ENCODE measurements at places on chromosomes 16 and 17. TPM values are rescaled to one million over a fixed set of nuclear protein-coding genes. Genes with fewer than 3 reads are reported as not detected.
A peak's percentile ranks its signal among the peaks of the same experiment; 100 is the strongest.

HSD17B1 gene
- total RNA-seq, result 0.64 TPM

TNFRSF17 gene
- total RNA-seq, result not detected

RNF43 gene
- total RNA-seq, result 0.56 TPM

TPSB2 gene
- not detected for total RNA-seq

TBC1D3 gene
- not detected for total RNA-seq

CACNB1 gene
- total RNA-seq, result 10.2 TPM

ABCA3 gene
- 10.4 TPM for total RNA-seq

ARHGAP23 gene
- 70.5 TPM for total RNA-seq

DNA sequence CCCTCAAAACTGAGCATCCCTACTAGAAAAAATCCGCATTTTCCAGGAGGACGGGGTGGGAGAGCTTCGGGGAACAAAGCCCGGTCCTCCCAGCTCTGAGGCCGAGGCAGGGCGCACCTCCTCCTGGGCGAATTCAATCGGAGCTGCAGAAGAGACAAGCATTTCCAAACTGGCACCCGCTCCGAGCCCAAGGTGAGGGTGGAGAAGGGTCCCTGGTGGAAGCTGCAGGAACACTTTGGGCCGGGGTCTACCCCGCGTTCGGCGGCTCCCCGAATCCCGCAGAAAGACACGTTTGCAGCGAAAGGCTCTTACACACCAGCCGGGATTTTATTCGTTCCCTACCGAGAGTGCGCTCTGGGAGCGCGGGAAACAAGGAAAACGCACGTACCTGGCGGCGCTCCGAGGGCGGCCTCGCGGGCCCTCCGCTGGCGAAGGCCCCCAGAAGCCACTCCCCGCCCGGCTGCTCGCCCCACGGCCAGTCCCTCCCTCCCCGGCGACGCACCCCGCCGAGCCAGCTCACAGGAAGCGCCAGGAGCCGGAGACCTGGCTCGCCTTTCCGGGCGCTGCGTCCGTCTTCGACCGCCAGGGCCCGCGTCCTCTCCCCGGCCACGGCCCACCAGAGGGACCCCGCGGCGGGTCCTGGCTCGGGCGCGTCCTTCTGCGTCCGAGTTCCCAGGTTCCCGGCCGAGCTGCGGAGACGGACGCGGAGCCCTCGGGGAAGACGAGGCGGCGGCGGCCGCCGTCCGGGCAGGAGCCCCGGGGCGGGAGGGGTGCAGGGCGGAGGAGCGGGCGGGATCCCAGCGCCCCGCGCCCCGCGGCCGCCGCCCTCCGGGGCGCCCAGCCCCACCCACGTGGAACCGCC is 49.8 kb upstream of the BAHCC1 start:
- H3K4me3 ChIP-seq, result peak overlapping the region; percentile 96
- peak; percentile 90 for DNase-seq
- H3K4me1 ChIP-seq, result peaks cover 10% of the 10 kb centered on the region
- peaks cover 21% of the 10 kb centered on the region for H3K36me3 ChIP-seq
- H3K27me3 ChIP-seq, result peaks cover 25% of the 10 kb centered on the region

DNA sequence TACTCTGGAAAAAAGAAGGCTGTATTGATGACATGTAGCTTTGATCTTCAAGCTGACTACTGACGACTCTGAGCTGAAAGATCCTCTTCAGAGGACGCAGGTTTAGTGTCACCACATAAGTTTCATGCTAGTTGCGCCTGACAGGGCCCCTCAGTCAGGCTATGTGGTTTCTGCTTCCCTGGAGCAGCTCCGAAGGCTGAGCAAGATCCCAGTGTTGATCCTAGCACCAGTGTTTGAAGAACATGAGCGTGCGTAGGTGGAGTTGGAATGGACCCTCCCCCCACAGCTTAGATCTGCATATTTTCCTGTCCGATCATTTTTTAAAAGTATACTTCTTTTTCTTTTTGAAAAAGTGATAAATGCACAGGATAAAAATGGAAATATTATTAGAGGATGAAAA is 17.3 kb downstream of the BANP start:
- peaks cover 26% of the 10 kb centered on the region for H3K36me3 ChIP-seq
- no peak overlapping the region for H3K4me3 ChIP-seq
- H3K4me1 ChIP-seq, result peaks cover 29% of the 10 kb centered on the region
- no peak overlapping the region for H3K27ac ChIP-seq
- no peak for DNase-seq
- peaks cover 3% of the 10 kb centered on the region for H3K27me3 ChIP-seq

- H3K27me3 ChIP-seq, result peaks cover 4% of the 10 kb centered on the region
- H3K4me1 ChIP-seq, result peaks cover 13% of the 10 kb centered on the region
- H3K4me3 ChIP-seq, result no peak overlapping the region
- H3K27ac ChIP-seq, result no peak overlapping the region
These were observed 5.7 kb upstream of the TOX3 start for GRCh38 chr16:52552643-52553042.

- H3K36me3 ChIP-seq, result no peaks in the 10 kb centered on the region
- H3K4me1 ChIP-seq, result no peaks in the 10 kb centered on the region
- H3K4me3 ChIP-seq, result no peak overlapping the region
- DNase-seq, result no peak
These were observed 73.2 kb downstream of the NT5M start for GRCh38 chr17:17376362-17376761.

DNA sequence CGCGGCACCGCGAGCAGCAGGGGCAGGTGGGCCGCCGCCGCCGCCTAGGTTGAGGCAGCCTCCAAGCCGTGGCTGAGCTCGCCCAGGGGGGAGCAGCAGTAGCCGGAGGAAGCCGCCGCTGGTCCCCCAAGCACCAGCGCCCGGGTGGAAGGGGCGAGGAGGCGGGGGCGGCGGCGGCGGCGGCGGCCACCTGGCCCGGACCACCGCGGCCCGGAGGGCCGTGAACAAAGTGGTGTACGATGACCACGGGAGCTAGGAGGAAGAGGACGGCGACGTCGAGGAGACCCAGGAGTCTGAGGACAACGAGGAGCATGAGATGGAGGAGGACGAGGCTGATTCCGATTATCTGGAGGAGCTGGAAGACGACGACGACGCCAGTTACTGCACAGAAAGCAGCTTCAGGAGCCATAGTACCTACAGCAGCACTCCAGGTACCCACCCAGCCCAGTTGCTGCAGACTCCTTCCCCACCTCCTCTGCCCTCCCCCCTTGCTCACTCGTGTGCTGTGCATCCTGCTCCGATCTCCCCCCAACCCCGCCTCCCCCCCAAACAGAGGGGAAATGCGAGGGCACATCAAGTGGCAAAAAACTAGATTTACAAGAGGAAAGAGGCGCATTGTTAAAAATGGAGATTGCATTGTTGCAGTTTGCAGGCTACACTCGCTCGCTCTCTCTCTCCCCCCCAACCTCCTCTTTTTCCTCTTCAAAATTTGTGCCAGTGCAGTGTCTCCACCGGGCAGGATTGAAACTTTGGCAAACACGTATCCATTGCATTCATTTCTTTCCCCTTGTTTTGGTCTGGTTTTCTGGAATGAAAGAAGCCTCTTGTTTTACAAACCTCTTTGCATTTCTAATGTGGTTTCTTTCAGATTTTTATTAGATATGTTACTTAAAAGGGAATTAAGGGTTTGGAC is 41.8 kb upstream of the AMZ2 start:
- peaks cover 25% of the 10 kb centered on the region for H3K4me1 ChIP-seq
- peak overlapping the region; percentile 92 for H3K27ac ChIP-seq
- H3K4me3 ChIP-seq, result peak overlapping the region; percentile 98
- peaks cover 7% of the 10 kb centered on the region for H3K27me3 ChIP-seq
- no peak for DNase-seq
- H3K36me3 ChIP-seq, result peaks cover 15% of the 10 kb centered on the region

GRCh38 chr17:45752246-45752645 is 31.9 kb upstream of the CRHR1 start:
- no peaks in the 10 kb centered on the region for H3K4me1 ChIP-seq
- DNase-seq, result no peak
- no peak overlapping the region for H3K4me3 ChIP-seq
- H3K27me3 ChIP-seq, result peaks cover 1% of the 10 kb centered on the region
- no peak overlapping the region for H3K27ac ChIP-seq
- no peaks in the 10 kb centered on the region for H3K36me3 ChIP-seq

DNA sequence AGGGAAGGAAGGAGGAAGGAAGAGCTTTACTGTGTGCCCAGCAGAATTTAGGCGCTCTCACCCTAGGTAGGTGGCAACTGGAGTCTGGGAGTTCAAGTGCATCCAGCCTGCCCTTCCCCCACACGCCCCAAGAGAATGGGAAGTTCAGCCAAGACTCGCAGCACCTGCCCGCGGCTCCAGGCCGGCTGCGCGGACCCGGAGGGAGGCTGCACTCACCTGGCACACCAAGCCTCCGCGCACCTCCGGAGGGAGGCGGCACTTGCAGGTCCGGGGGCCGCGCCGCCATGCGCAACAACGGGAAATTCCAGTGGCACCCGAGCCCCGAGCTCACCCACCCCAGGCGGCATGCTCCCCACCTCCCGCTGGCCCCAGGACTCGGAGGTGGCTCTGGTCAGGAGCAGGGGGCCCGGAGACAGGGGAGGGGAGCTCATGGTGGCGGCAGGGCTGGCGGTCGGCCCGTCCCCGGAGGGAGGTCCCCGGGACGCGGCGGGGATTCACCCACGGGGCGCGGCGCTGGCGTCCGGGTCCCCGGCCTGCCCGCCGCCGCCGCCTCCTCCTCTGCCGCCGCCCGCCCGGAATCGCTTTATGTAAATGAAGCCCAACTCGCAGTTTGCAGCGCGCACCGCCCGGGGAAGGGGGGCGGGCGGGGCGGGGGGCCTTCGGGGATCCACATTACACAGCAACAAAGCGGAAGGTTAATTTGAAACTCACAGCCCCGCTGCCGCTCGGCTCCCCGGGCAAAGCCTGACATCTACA is at the start of gene ZFHX3:
Gene ZFHX3 (minus strand): TSS at position 593 of the 756 bp plus-strand sequence. CDS start 87,983 bp downstream, outside the sequence.
- peaks cover 27% of the 10 kb centered on the region for H3K27me3 ChIP-seq
- H3K4me3 ChIP-seq, result peak within 1 kb of the TSS; percentile 89
- peaks cover 26% of the 10 kb centered on the region for H3K4me1 ChIP-seq
- H3K36me3 ChIP-seq, result peaks cover 9% of the 10 kb centered on the region
- DNase-seq, result no peak
- peak within 1 kb of the TSS; percentile 38 for H3K27ac ChIP-seq

DNA sequence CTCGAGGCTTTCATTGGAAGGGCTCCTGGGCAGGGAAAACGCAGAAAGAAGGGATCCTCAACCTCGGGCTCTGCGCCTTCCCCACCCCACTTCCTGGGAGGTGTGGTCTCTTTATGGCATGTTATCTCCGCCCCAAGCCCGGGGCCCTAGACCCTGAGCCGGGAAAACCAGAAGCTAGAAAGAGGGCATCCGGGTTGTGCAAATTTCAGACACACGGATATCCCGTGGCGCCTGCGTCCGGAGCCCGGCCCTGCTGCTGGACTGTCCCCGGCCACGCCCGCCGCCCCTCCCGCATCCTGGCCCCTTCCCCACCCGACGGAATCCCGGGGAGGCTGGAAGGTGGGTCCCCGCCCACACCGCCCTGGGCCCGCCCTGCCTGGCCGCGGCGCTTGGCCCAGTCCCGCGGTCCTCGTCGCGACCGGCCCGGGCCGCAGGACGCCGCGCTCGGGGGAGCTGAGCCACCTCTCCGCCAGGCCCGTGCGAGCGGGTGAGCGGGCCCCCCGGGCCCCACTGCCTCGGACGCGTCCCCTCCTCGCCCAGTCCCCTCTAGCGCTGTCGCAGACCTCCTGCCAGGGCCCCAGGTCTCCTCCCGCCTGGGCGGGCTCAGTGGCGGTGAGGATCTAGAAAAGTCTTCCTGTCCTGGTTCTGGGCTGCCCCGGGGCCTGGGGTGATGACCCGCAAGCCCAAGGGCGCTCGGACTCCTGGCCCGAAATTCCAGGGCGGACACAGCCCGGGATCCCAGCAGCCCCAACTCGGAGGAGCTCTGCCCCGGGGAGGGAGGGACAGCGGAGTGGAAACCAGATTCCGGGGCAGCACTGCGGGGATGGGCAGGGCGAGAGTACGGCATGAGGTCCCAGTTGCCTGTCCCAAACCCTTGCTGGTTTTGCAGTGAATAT is at the start of gene SLC16A5:
Gene SLC16A5 (plus strand): TSS at position 397 of the 896 bp plus-strand sequence. CDS start 5,683 bp downstream, outside the sequence.
- H3K27me3 ChIP-seq, result peaks cover 22% of the 10 kb centered on the region
- H3K4me3 ChIP-seq, result peak within 1 kb of the TSS; percentile 87
- peak; percentile 96 for DNase-seq
- peaks cover 14% of the 10 kb centered on the region for H3K36me3 ChIP-seq
- peak within 1 kb of the TSS; percentile 87 for H3K27ac ChIP-seq

DNA sequence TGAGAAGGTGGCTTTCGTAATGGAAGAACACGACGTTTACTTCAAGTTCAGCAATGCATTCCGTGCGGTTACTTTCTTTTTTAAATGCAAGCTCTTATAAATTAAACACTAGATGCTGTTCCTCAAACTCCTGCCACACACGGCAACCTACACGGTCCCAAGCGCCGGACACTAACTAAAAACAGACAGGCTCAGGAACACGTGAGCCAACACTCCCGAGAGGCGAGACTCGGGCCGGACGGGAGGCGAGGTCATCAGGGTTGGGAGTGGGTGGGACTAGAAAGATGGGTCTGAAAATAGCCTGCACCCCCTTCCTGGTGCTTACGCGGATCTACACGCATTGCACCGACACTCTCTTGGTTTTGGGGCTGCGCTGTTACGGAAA is 6.4 kb downstream of the CLCN7 start:
- H3K27ac ChIP-seq, result no peak overlapping the region
- H3K36me3 ChIP-seq, result peaks cover 7% of the 10 kb centered on the region
- H3K4me1 ChIP-seq, result peaks cover 25% of the 10 kb centered on the region
- peaks cover 8% of the 10 kb centered on the region for H3K27me3 ChIP-seq

DNA sequence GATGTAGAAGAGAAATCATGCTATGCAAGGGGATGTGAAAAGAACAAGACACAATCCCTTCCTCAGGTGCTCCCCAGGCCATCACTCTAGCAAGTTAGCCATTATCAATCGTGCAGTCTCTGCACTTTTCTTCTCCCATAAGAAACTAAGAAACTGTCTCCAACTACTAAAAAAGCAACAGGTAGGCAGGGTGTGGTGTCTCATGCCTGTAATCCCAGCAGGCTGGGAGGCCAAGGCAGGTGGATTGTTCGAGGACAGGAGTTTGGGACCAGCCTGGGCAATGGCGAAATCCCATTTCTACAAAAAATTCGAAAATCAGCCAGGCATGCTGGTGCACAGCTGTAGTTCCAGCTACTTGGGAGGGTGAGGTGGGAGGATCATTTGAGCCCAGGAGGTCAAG is 13.8 kb downstream of the PARN start:
- no peak overlapping the region for H3K4me3 ChIP-seq
- H3K27ac ChIP-seq, result no peak overlapping the region
- H3K36me3 ChIP-seq, result peaks cover 34% of the 10 kb centered on the region

- H3K4me3 ChIP-seq, result no peak overlapping the region
- no peaks in the 10 kb centered on the region for H3K36me3 ChIP-seq
- H3K4me1 ChIP-seq, result peaks cover 8% of the 10 kb centered on the region
- DNase-seq, result peak; percentile 93
- no peak overlapping the region for H3K27ac ChIP-seq
- H3K27me3 ChIP-seq, result peaks cover 16% of the 10 kb centered on the region
These were observed 28.2 kb downstream of the ACTG1 start for GRCh38 chr17:81484195-81484979.

GRCh38 chr17:33113991-33114370 is 122.3 kb downstream of the SPACA3 start:
- H3K27me3 ChIP-seq, result peaks cover 3% of the 10 kb centered on the region
- no peak overlapping the region for H3K27ac ChIP-seq
- H3K4me1 ChIP-seq, result no peaks in the 10 kb centered on the region
- H3K4me3 ChIP-seq, result no peak overlapping the region
- DNase-seq, result no peak
